Spleen (tissue), 13 donors: ENCODE measurements at places on chromosomes 11 and 22. TPM values are rescaled to one million over a fixed set of nuclear protein-coding genes. Genes with fewer than 3 reads are reported as not detected.

DNA sequence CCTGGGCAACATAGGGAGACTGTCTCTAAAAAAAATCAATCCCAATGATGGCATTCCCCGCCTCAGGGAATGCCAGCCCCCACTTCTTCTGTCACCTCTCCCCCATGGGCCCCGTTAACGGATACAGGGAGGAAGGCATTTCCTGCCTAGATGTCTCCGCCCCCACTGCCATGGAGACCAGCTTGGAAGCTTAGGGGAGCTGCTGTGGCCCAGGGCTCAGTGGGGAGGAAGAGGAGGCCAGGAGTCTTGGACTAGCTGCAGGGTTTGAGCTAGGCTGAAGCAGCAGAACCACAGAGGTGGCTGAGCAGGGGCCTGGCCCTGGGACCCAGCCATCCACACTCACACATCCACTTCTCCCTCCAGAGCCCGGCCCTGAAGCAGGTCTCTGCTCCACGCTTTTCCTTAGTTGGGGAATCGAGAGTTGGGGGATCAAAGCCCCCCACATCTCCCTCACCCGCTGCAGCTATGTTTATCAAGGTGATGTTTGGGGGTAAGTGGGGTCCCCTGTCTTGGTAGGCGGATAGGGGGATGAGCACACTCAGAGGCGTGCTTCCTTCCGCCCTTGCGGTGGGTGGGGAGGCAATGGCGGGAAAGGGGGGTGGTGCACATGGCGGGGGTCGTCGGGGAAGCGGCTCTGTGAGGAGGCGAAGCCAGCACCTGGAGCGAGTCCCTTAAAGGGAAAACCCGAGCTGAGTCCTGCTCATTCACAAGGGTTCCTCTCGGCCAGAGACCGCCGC lies at the start of gene C22orf15:
TSS of gene C22orf15 (plus strand) at position 149 of the 737 bp plus-strand sequence. CDS start at position 466, 317 bp downstream.
- no peak for DNase-seq

The PDE2A gene
- total RNA-seq, result 342 TPM

The MS4A4E gene
- total RNA-seq, result 13.7 TPM

DNA sequence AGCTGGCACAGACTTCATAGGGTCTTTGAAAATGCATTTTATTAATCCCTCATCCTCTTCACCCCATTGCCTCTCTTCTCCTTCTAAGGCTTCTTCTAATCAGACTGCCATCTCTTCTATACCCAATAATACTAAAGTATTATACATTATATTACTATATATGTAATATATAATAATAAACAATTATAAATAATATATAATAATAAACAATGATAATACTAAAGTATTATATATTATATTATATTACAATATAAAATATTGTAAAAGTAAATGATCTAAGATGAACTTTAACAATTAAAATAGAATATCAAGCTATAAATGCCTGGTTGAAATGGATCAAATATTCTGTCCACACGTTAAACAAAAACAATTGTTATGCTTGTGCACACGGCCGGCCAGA lies 13.0 kb downstream of the SCGB2A1 start:
- no peak for DNase-seq

- no peak for DNase-seq
Observed at GRCh38 chr22:31446208-31446607, 43.4 kb downstream of the EIF4ENIF1 start.

The NUP160 gene
- 40.3 TPM for total RNA-seq

- DNase-seq, result no peak
Observed at GRCh38 chr11:116955949-116956348, 118.5 kb upstream of the APOA1 start.

DNA sequence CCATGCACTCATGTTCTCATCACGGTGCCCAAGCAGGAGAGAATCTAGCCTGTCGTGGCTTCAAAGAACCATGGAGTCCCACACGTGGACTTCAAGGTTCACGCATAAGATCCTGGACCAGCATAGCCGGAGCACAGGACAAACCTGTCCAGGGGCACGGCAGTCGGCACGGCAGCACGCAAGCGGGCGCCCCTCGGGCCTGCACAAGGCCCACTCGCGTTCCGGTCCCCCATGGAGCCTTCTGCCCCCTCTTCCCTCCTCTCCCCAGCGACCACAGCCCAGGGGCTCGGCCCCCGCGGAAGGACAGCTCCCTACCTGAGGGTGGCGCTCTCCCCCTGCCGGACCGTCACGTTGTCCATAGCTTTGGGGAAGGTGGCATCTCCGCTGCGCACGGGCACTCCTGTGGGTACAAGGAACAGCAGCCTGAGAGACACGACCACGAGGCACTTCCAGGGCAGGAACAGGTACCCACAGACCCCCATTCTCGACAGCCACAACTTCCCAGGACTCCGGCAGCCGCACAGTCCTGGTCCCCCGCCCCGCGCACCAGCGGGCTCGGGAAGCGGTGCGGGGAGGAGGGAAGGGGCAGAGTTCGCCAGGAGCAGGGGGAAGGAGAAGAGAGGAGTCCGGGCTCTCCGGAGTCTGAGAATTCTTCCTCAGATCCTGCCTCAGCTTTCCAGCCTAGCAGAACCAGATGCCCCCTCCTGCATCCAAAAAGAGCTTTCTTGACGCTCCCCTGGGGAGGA lies 589.5 kb downstream of the OPCML start:
- DNase-seq, result no peak

DNA sequence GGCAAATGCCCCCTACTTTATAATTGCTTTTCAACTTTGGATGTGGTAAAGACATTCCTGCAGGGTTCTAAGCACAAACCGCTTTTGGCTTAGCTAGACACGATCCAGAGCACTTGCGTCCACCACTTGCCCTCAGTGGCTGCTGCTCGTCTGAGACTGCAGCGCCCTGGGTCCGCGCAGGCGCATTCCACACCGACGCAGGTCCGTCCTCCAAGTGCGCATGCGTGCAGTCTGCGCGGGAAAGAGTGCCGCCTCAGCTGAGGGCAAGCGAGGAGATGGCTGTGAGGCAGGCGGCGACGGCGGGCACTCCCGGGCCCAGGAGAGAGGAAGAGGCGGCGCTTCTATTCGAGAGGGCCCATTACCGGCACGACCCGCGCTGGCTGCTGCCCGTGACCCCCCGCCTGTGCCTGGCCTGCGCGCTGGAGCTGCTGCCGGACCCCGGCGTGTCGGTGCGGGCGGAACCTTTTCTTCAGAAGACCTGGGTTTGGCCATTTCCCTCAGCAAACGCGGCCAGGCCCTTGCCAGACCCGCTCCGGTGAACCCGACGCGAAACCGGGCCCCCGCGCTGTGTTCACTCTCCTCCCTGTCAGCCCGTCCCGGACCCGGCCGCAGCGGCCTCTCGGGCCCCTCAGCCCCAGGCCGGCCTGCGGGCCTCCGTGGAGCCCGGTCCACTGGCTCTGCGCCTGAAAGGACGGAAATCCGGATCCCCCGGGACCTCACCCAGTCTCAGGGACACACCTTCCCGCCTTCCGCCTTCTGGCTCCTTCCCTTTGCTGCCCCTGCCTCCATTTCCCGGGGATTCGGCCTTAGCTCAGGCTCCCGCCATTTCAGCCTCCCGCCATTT lies at the start of gene MEI1:
TSS of gene MEI1 (plus strand) at position 240 of the 844 bp plus-strand sequence. CDS start at position 276, 36 bp downstream.
- DNase-seq, result peak; percentile 96

- no peak for DNase-seq
Observed at GRCh38 chr22:26768952-26769351, 111.6 kb downstream of the MIAT start.

The KIRREL3 gene
- total RNA-seq, result 0.85 TPM

DNA sequence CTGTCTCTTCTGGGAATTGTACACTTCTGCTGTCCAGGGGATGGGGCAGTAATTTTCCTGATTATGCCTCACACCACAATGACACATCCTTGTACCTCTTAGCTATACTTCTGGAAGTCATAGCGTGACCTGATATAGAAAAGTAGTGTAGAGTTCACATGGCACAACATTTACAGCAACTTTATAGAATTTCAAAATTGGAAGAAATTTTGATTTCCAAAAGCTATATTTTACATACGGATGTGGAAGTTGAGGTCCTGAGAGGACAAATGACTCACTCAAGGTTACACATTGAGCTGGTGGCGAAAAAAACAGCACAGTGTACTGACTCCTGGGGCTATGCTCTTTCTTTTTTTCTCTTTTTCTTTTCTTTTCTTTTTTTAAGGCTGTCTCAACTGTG lies 6.3 kb upstream of the CYP2R1 start:
- DNase-seq, result no peak

The MAPK8IP2 gene
- 2.7 TPM for total RNA-seq

DNA sequence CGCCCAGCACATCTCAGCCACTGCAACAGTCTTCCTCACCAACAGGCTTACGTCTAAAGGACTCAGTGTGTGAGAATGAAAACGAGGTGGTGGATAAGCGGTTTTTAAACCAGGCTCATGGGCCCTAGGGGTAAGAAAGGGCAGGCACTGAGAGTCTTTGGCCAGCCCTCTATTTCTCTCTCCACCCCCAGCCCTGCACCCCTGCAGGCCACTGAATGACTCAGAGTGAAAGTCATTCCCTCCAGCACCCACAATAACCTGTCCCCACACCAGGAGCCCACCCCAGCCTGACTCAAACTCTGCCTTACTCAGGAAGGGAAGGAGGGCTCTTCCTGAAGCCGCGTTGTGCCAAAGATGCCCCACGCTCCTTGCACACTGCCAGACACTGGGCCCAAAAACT lies 72.0 kb downstream of the LARGE1 start:
- DNase-seq, result no peak

The SERHL2 gene
- 3.7 TPM for total RNA-seq

GRCh38 chr11:83691451-83691950 lies 405.3 kb upstream of the CCDC90B start:
- DNase-seq, result no peak

The KCNK7 gene
- total RNA-seq, result 0.92 TPM

The A4GALT gene
- 45.2 TPM for total RNA-seq

- peak; percentile 86 for DNase-seq
Observed at GRCh38 chr22:38957046-38957770, at the start of gene APOBEC3A. TSS of gene APOBEC3A (plus strand) at chr22:38957609. CDS start at chr22:38957692, 83 bp downstream.

GRCh38 chr11:126489836-126490660 lies 134.6 kb downstream of the ST3GAL4 start:
- peak; percentile 50 for DNase-seq

The CDHR5 gene
- not detected for total RNA-seq

The PATE1 gene
- total RNA-seq, result not detected

GRCh38 chr11:47524291-47524874 lies 28.5 kb downstream of the CELF1 start:
- DNase-seq, result no peak

DNA sequence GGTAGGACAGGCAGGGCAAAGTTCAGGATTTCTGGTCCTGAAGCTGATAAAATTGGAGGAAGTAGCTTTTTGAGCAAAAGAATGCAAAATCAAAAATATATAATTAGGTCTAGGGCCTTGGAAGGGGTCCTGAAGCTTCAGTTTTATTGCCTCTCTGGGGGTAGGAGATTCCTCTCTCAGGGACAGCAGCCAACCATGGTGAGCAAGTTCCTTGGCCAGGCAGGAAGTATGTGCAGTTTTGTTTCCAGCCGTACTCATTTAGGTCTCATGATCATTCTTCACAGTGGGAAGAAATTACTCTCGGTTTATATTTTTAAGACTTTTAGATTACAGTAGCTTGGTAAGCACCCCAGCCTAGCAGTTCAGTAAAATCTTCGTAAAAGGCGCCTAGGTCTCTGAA lies 2.9 kb upstream of the RAB38 start:
- no peak for DNase-seq

DNA sequence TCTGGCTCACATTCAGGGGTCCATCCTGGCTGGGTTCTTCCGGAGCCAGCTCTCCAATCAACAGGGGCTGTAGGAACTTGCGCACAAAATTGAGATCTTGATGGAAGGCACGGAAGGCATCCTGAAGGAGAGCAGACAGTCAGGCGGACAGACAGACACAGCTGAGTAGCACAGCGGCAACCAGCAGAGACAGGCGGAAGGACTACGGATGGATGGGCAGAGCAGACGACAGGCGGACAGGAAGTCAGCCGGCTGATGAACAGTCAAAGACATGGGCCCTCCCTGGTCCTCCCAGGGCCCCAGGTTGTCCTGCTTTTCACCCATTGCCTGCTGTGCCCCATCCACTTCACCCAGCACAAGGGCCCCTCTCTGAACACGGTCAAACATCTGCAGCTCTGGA lies 11.3 kb downstream of the FADS3 start:
- DNase-seq, result no peak

GRCh38 chr11:35257281-35257680 lies 118.3 kb downstream of the CD44 start:
- no peak for DNase-seq

The CRYBA4 gene
- total RNA-seq, result not detected

DNA sequence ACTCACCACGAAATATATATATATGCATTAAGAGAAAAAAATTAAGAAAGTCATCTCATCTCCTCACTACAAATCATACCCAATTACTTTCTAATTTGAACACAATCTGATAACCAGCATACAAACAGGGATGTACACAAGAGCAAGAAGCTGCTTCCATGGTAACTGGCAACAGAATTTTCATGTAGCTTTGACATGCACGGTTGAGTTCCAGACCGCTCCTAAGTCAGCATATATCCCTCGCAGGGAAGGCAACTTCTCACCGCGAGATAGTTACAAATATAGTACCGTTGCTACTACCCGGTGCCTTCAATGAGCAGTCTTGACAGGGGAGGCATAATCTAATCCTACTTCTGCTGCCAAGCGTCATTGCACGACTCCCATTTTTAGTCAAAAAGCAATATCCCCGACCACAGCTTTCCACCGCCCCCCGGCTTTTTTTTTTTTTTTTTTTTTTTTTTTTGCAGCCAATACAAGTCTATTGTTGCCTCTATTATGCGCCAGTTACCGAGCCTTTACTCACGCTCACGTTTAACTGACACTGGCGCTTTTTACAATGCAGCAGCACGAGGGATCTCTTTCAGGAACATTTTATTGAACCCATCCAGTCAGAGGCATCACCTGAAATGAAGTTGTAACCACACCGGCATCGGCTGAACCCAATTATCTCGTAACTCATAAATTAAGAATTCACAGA lies 2.2 kb downstream of the CADM1 start:
- DNase-seq, result no peak

GRCh38 chr11:72850832-72851231 lies 36.6 kb downstream of the ATG16L2 start:
- DNase-seq, result no peak

DNA sequence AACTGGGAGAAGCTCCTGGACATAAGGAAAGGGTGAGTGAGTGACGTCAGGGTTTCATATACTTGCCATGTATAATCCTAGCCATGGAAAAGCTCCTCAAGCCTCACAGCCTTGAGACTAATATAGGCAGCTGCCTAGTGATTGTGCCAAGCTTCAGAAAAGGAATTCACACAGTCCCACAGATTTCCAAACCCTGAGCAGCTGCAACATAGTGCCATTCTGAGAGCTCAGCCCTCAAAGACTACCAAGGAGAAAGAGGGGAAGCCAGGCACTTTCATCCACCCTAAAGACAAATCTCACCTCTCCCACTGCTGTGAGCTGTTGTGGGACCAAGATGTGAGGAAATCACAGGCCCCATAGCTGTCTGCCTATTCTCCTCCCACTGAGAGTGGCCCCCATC lies 707.9 kb upstream of the ANO5 start:
- DNase-seq, result no peak
